T-helper 1 cell (primary cell): ENCODE measurements at places on chromosomes 16 and 17.

GRCh38 chr17:82089723-82090548 is 8.1 kb downstream of the FASN start:
- DNase-seq = no peak

- DNase-seq = no peak
Measured at GRCh38 chr16:55468352-55468990, 10.5 kb upstream of the MMP2 start.

DNA sequence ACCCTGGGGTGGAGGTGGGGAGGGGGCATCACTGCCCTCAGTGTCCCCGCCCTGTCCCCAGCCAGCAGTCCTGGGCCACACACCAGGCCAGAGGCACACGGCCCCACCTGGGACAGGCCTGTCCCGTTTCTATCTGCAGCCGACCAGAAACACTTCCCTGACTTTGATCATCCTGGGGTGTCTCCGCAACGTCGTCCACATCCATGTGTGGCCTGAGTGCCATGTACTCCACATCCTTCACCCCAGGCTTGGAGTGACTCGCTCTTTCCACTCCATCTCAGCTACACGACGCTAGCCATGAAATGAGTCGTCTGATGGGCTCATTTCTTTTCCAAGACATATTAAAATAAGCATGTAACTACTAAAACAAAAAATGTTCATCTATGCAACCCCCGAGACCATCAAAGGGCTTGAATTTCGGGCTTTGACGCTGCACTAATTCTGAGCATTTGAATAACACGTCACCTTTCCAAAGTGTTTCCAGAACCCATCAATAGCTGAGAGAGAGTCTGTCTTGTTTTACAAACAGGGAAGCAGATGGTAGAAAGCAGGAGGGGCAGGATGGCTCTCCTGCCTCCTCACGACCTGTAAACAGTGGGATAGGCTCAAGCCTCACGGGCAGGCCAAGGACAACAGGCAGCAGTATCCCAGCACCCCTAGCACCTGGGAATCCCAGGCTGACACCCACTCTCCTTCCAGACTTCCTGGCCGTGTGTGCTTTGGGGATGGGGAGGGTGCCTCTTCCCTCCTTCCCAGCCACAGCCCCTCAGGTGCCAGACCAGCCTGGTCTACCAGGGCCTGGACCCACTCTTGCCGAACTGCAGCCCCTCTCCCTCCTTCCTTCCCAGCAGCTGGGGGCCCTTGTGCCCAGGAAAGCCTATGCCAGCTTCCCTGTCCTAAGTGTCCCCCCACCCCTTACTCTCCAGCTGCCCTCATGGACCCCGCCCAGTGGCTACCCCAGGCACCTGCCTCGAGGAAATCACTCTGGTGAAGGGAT is 20.0 kb upstream of the RASD1 start:
- DNase-seq = no peak

DNA sequence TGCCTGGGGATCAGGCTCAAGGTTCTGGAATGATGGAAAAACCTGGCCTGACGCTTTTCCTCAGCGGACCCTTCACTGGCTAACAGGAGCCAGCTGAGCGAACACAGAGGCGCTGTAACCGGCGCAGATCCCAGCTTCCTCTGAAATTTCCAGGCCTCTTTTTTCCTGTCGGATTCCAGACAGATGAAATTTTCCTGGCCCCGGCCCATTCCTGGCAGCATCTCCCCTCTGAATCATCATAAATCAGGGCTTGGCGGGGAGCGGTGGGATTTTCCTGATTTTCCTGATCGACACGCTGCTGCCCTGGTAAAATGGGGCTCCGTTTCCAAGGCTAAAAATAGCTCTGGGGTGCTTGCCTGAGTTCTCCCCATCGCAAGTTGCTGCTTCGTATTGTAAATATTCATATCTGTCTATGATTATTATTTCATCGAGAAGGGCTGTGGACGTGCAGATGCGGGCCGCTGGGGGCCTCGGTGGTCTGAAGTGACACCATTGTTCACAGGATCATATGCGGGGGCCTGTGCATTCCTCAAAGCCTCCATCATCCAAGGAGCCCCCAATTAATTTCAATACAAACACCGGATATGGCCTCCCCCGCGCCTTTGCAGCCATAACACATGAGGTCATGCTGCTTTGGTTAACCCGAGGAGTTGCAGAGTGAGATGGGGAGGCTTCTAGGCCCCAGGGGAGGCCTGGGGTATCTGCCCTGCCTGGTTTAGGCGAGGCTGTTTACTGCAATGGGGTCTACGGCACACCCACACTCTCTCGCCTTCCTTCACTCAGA is 45.8 kb upstream of the ETV4 start:
- DNase-seq = no peak

DNA sequence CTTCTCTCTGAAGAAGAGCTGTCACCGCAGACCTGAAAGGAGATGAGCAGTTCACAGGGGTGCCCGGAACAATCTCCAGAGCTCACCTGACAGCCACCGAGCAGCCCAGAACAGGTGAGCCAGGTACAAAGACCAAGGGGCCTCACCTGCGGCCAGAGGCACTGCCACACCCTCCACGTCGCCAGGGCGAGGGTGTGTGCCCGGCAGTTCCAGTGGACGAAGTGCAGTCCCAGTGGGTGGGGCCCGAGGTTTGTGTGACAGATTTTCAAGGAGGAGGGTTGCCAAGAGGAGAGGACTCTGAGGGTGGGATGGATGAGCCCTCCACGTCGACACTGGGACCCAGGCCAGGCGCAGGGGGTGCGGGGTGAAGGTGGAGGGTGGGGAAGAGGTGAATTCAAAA is 61.7 kb downstream of the SMPD3 start:
- DNase-seq = no peak
